ENCODE measurements at places on chromosomes 7 and 10.

DNA sequence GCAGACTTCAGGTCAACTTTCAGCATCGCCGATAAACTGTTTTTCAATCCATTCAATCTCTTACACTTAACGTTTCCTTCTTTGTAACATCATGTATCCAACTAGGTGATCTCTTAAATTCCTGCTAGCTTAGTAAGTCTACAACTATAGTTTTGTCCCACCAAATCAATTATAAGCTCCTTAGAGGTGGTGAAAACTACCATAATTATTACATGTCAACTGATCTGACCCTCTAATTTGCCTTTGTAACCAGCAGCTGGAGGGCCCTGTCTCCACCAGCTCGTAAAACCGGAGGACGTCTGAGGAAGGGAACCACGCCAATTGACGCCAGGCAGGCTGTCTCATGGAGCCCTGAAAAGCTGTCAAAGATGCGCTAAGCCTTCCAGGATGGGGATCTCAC lies 113.4 kb downstream of the ABCC2 start:
- no peak for DNase-seq

DNA sequence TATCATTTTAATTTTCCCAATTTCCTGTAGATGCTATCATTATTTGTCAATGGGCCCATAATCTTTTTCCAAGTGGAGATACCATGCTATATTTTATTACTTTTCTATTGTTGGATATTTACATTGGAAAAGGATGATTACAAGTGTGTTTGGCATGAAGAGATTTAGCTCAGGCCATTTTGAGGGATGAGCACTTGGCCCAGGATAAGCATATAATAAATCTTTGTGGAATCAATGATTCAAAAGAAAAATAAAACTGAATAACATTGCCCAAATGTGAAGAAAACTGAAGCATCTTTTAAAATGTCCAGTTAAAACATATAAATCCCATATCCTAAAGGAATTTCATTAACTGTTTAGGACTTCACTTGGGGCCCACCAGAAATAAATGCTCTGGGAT lies 260.9 kb upstream of the BMPER start:
- no peak for DNase-seq

GRCh38 chr10:29772403-29772802 lies 137.6 kb upstream of the SVIL start:
- DNase-seq, result no peak

- DNase-seq, result no peak
Measured at GRCh38 chr10:26372513-26373354, 65.4 kb upstream of the APBB1IP start.

DNA sequence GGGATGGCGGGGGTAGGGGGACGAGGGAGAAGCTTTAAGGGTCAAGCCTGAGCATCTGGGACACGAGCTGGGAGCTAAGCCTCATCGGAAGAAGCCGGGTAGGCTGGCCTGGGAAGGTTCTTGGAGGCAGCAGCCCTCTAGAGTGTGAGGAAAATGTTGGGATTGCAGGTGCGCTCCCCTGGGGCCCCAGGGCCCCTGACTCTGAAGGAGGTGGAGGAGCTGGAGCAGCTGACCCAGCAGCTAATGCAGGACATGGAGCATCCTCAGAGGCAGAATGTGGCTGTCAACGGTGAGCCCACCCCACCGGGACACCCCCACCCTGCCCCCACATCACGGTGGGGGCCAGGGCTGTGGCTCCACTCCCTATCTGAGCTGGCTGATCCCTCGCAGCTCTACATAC lies 6.9 kb downstream of the ZYX start:
- no peak for DNase-seq

- DNase-seq, result no peak
Measured at GRCh38 chr7:129574487-129574886, 37.0 kb upstream of the NRF1 start.

GRCh38 chr7:11776039-11776438 lies 56.0 kb downstream of the THSD7A start:
- no peak for DNase-seq

Data from amniotic stem cell (primary cell).